ENCODE measurements at places on chromosomes 3 and 15.

DNA sequence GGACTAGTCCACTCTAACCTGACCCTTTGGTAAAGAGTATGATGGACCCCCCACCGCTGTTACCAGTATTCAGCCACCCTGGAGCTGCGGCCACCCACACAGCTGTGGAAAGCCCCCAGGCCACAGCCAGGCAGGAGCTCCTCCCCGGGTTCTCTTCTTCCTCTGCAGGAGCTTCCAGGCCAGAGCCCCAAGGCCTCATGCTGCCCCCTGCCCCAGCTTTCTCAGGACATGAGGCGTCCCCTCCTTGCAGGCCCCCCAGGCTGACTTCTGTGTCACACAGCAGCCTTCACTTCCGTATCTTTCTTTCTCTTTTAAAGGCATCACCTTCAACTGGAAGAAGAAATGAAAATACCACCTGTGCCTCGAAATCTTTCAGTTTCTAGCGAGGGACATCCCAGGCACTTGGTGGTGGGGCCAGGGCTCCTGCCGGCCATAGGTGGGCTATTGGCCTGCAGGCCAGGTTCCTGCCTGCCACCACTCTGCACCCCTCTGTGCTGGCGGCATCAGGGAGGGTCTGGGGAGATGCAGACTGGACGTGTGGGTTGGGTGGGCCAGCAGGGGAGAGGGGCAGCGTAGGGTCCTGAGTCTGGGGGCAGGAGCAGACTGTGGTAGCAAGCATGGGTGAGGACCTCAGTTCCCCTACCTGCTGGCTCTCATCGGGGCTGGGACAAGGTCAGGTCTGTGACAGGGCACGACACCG lies 19.9 kb downstream of the KLF13 start:
- DNase-seq = no peak

DNA sequence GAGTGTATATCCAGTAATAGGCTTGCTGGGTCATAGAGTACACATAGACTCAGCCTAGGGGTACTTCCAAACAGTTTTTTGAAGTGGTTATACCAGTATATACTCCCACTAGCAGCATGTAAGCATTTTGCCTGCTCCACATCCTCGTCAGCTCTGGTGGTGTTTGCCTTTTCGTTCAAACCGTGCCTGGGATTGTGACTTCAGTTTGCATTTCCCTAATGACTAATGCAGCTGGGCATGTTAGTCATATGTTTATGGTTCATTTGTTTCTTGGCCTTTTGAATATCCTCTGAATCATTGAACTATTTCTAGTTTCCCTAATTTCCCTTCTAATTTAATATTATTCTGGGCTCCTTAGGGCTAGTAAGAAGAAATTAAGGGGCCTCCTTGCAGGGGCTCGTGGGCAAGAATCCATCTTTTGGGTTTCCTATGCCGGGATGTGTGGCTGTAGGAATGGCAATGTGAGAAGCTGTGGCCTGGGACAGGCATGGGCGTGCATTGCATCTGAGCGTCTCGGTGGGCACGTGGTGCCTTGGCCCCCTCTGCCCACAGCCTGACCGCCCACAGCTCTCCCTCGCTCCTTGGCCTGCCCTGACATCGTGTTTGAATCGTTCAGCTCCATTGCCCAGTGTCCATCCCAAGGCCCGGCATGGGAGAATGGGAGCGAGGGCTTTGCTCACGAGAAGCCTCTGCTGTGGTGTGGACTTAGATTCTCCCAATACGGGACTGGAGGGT lies 26.4 kb downstream of the FAH start:
- DNase-seq = no peak

DNA sequence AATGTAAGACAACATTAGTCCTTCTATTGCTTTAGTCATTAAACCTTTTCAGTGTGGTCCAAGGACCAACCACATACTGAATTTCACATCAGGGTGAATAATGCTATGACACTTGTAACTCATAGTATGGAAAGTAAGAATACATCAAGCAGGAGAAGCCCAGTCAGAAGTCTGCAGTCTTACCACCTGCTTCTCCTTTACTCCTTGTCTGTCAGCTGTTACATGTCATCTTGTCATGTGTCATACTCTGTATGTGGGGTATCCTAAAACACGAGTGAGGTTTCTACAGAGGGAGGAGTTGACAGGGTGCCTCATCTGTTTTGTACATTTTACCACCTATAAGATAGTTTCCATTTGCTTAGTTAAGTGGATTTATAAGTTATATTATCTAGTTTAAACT lies 32.8 kb upstream of the EID1 start:
- no peak for DNase-seq

DNA sequence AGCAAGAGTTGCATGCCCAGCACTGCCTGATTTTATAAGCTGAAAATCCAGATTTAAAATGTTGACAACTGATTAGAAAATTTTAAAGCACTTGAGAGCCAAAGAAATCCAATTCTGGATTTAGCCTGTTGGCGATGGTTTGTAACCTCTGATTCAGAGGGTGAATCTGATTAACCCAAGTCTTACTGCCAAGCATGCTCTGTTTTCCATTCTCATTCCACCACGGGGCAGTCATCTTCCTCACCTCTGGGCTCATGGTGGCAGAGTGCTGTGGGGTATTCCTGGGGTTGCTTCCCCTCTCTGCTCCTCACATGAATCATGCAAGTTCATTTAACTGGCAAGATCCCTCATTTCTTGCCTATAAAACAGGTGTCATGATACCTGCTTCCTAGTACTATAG lies 342.2 kb downstream of the EPHB1 start:
- DNase-seq = no peak

DNA sequence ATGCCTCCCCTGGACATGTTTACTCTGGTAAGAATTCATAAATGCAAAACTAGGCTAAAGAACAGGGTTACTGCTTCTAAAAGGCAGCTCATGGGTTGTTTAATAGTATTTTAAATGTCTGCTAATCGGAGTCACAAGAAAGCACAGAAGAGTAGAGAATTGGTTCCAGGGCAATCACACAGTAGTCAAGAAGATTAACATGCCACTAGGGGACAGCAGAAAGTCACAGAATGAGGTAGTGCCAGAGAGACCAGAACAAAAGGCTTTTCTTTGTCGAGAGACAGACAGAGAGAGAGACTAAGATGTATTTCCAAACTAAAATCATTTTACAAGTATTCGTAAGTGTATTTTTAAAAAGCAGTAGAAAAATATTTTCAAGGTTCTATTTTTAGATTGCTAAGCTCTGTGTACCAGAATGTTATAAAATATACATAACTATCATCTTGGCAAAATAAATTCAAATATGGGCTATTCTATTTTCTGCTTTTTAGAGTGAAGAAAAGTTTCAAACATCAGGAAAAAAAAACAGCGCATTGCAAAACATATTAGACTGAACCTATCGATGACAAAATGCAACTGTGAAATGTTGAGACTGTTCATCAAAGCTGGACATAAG lies 78.3 kb upstream of the CDIN1 start:
- DNase-seq = no peak

DNA sequence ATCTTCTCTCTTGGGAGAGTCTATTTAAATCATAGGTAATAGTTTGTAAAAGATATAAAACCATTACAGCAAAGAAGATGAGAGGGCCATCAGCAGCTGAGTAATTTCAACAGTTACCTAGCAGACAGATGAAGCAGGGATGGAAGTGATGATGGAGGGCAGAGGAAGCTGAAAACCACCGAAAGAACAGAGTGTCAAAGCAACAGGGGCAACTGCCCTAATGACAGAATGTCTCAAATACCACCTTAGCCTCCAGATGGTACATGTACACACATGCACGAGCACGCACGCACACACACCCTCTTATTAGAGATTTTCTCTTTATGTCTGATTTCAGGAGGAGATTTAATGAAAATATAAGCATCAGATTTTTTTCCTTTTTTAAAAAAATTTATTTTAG lies 64.5 kb downstream of the NEDD4 start:
- DNase-seq = no peak

- DNase-seq = no peak
Measured at GRCh38 chr3:184171562-184171961, 3.1 kb upstream of the AP2M1 start.

GRCh38 chr15:43776718-43777266 lies at the start of gene ELL3:
ELL3 (minus strand) TSS chr15:43776966; CDS start chr15:43776901, 65 bp downstream.
- DNase-seq = peak; percentile 68

- DNase-seq = no peak
Measured at GRCh38 chr15:70250208-70251201, 152.8 kb upstream of the TLE3 start.

- no peak for DNase-seq
Measured at GRCh38 chr3:188037965-188038581, 115.9 kb upstream of the LPP start.

- no peak for DNase-seq
Measured at GRCh38 chr15:83208367-83208661, 691 bp upstream of the HDGFL3 start.

DNA sequence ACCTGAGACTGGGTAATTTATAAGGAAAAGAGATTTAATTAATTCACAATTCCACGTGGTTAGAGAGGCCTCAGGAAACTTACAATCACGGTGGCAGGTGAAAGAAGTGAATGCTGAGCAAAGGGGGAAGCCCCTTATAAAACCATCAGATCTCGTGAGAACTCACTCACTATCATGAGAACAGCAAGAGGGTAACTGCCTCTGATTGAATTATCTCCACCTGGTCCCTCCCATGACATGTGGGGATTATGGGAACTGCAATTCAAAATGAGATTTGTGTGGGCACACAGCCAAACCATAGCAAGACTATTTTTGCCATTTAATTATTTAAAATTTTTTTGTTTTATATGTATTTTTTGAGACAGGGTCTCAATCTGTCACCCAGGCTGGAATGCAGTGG lies 27.0 kb upstream of the KCTD6 start:
- no peak for DNase-seq

GRCh38 chr3:25887907-25888306 lies 98.0 kb downstream of the OXSM start:
- DNase-seq = no peak

- no peak for DNase-seq
Measured at GRCh38 chr15:76344893-76345582, 8.5 kb downstream of the ISL2 start.

- DNase-seq = no peak
Measured at GRCh38 chr3:52521881-52522650, 11.6 kb downstream of the NT5DC2 start.

DNA sequence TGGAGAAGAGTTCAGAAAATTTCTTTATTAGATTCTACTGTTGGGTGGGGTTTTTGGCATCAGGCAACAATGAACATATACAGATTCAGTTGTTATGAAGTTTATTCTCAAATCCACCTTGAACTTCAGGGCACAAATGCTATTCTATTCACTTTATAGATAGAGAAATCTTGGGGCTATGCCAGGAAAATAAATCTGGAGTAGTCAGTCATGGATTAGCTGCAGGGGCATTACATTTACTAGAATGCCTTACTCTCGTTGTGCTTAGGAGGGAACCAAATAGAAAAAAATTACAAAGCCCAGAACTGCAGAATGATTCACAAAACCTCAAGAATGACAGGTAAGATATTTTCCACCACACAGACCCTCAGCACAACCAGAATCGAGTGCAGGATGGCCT lies 216.7 kb downstream of the CDIN1 start:
- no peak for DNase-seq

DNA sequence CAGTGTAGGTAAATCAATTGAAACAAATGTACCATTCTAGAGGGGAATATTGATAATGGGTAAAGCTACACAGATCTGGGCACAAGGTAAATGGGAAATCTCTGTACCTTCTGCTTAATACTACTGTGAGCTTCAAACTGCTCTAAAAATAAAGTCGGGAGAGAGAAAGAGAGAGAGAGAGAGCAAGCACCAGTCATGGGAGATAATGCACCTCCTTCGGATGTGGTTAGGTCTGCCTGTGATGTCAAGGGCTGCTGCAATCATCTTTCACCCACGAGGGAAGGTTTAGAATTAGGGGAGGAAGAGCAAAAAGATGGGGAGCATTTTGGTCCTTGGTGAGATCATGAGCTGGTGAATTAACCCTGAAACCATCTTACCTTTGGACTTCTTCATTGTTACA lies 219.1 kb downstream of the ZNF385D start:
- no peak for DNase-seq

GRCh38 chr15:80695099-80695910 lies at the start of gene ABHD17C:
ABHD17C (plus strand) TSS chr15:80695310; CDS start chr15:80695430, 120 bp downstream.
- peak; percentile 18 for DNase-seq

DNA sequence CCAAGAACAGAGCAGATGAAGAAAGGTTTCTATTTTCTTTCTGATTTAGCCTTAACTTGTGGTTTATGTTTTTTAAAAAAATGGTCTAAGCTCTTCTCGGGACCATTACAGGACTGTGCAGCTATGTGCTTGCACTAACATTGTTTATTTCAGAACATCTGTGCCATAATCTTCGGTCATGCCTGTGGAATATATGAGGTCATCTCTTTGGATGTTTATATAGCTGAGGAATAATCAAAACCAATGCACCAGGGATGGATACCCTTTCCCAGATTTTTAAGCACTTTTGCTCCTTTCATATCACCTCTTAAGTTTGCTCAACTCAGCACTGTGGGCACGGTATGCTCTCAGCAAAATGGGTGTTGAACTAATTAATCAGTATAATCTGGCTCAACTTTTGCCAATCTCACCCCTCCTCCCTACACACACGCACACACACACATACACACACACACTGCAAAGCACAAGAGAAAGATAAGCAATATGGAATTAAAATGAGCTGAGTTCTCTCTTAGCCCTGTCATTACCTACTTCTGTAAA lies 268.5 kb upstream of the TMC3 start:
- DNase-seq = no peak

DNA sequence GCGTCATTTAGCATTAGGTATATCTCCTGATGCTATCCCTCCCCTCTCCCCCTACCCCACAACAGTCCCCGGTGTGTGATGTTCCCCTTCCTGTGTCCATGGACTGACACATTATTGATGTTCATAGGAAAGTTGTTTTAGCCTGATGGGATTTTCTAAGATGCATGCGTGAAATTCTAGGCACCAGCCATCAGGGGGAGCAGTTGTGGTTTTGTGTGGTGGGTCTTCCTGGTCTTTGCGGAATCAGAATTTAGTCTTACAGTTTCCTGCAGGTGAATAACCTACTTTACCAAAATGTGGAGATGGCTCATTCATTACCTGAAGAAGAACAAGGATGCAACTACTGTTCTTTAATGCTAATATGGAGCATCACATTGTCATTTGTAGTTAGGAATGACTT lies 455.0 kb upstream of the THBS1 start:
- DNase-seq = no peak

DNA sequence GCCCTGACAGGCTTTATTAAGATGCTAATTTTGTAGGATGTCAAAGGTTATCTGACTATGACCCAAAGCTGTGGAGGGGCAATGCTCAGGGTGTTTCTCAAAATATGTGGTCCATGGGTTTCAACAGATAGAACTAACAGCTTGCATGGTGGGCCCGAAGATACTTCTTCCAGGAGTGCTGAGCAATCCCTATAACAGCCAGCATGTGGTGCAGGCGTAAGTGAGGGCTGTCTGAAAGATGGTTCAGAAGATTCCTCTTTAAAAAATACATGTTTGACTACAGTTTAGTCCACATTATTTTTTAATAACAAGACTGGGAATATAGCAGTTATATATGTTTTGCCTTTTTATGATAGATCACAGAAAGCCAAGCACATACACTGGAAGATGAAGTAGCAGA lies 7.6 kb downstream of the SCG3 start:
- no peak for DNase-seq

- DNase-seq = no peak
Measured at GRCh38 chr3:25449857-25450256, 21.8 kb downstream of the RARB start.

- DNase-seq = no peak
Measured at GRCh38 chr3:142904639-142905436, 16.0 kb upstream of the PCOLCE2 start.

- DNase-seq = no peak
Measured at GRCh38 chr15:35293353-35294130, 208.4 kb upstream of the NANOGP8 start.

- no peak for DNase-seq
Measured at GRCh38 chr3:177484926-177485325, 287.6 kb upstream of the TBL1XR1 start.

- DNase-seq = no peak
Measured at GRCh38 chr3:192642651-192643050, 84.7 kb downstream of the FGF12 start.
